ENCODE measurements at places on chromosomes 4 and X.

- DNase-seq = no peak
These were observed 154.5 kb downstream of the GRXCR1 start for GRCh38 chr4:43047058-43047457.

DNA sequence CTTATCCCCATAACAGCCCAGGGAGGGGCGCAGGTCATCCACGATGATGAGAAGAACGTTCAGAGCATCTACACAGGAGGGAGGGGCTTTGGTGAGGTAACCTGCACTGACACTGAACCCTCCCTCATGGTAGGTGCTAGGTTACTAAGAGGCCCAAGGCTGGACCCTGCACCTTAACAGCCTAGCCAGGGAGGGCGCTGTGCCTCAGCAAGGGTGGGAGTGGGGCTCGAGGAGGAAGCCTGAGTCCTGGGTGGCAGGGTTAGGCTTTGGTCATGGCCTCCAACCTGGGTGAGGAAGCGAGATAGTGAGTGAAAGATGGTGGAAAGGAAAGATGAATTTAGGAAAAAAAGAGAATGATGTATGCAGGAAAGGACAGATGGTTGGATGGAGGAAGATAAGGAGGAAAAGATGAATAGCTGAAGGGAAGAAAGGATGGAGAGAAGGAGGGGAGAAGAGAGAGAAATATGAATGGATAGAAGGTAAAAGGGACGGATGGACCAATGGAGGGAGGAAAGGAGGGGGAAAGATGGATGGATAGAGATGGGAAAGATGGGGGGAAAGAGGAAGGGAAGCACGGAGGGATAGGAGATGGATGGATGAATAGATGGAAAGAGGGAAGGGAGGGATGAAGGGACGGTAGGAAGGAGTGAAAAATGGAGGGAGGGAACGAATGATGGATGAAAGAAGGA is 736 bp downstream of the IDS start:
- no peak for DNase-seq

- no peak for DNase-seq
These were observed 16.4 kb upstream of the ADD1 start for GRCh38 chr4:2827071-2827873.

DNA sequence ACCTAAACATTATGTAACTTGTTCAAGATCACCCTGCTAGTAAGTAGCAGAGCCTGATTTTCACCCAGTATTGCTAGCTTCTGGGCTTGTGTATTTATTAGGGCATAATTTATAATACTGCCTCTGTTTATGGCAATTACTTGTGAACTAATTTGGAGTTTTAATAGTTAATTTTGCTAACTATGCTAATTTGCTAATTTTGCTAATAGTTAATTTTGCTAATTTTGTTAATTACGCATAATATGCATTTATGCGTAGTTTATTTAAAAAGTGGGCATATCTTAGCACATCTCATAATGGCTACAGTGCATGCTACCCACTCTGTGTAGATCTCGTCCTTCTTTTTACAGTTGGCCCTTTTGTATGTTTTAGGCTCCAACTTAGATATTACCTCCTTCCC is 898.1 kb upstream of the EPHA5 start:
- DNase-seq = no peak

DNA sequence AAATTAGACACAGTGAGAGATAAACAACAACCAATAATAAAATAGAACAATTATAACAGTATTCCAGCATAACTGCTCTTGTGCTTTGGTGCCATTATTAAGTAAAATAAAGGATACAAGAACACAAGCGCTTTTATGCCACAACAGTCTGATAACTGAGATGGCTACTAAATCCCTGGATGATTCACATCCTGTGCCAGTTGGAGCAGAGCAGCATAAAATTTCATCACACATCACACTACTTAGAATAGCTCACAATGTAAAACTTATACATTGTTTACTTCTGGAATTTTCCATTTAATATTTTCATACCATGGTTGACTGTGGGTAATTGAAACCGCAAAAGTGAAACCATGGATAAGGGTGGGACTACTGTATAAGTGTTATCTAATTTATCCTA is 399.9 kb upstream of the CNKSR2 start:
- no peak for DNase-seq

DNA sequence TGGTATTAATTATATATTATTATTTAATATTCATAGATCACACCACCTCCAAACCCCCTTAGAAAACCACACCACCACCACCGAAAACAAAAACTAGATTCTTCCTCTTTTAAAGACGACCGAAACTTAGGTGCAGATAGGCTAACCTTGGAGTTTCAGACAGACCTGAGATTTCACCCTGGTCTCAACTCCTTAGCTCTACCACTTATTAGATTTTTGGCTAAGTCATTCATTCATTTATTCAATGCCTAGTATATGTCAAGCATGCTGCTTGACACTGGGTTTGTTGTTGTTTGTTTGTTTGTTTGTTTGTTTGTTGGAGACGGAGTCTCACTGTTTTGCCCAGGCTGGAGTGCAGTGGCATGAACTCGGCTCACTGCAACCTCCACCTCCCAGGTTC is 9.5 kb upstream of the BMP2K start:
- DNase-seq = no peak

- DNase-seq = no peak
These were observed 481.9 kb downstream of the ACTRT1 start for GRCh38 chrX:127570276-127570675.

DNA sequence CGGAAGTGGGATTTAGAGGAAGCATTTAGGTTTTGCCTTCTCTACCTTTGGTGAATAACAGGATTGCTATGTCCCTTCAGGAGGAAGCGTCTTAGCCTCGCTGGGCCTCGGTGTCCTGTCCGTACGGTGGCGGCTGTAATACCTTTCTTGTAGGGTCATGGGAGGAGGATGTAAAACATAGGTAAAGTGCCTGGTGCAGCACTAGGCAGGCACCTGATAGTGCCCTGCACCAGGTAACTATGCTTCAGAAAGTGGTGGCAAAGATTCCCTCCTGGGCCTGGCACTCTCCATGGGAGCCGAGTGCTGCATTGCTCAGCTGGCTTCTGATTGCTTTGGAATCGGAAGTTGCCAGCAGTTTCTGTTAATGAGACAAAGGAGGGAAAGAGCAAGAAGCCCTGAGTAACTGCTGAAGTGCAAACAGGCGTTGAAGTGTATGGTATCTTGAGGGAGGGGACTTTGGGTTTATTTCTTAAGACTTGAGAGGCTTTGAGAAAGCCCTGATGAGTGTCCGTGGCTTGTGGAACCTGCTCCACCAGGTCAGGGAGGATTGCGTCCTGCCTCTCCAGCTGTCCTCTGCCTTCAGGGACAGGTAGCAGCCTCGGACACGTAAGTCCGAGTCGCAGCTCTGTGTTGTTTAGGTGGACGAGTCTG is 45.8 kb downstream of the TBC1D14 start:
- no peak for DNase-seq

DNA sequence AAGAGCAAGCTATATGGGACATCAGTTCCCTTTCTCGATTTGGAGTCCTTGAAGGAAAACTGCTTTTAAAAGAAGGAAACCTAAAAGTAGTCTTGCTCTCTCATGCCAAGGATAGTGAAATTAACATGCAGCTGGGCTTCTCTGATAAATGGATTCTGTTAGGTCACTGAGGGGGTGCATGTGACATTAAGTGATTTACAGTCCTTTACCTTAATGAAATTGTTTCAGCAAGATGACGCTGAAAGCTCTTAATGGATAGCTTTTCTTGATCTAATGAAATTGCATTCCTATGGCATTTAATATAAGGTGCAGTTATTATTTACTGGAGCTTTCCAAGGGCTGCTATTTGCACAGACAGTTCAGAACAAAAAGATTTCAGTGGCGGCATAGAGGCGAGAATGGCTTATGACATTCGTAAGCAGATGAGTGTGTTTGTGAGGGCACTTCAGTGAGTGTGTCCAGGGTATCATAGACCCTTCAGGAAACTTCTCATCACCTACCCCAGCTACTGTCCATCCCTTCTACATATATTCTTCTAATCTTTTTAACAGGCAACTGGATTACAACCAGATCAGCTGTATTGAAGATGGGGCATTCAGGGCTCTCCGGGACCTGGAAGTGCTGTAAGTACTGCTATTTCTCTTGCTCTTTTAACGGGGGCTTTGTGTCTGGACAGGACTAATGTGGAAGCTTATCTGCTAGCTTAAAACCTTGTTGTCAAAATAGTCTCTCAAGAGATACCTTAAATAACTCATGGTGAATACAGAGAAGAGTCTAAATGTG is 219.9 kb upstream of the PACRGL start:
- no peak for DNase-seq

DNA sequence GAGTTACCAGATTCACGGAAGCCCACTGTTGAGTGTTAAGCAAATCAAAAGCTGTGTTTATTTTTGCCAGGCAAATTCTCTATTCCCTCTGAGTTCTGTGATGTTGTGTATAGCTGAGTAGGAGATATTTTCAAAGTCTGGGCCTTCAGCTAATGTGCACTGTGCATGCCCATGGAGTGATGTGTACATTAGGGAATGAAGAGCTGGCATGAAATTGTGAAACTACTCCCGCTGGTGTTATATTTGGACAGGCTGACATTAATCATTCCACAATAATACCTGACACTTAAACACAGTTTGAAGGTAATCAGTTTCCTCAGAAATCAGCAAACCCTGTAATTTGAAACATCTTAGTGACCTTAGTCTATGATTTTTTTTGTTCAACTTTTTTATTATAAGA is 88.1 kb upstream of the MBNL3 start:
- DNase-seq = peak; percentile 16

GRCh38 chrX:80285131-80285773 is 135.0 kb upstream of the TENT5D start:
- no peak for DNase-seq

DNA sequence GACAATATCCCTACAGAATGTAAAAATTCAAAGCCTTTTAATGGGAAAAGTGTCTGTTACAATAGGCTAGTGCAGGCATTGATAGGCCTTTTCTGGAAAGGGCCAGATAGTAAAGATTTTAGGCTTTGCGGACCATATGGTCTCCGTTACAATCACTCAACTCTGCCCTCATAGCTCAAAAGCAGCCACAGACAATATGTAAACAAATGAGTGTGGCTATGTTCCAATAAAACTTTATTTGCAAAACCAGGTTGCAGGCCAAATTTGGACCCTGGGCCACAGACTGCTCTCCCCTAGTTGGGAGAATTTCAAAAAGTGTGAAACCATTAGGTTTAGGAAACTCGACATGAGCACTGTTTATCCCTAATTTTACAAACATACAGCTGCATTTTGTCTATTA is 112.2 kb downstream of the VCX3B start:
- no peak for DNase-seq

DNA sequence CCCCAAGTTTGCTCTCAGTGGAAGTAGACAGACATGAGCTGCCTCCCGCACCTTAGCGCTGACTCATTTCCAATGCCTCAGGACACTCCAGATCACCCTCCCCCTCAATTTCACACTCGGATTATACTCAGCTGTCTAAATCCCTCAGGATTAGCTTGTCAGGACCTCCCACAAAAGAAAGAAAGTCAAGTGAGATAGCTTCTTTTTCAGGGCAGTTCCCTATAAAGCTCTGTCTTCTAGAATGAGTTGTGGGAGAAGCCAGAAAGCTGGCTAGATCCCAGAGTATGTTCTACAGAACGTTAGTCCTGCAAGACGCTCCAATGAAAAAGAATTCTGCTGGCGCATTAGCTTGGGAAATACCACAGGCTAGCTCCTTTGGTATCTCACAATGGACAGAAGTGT is 51.2 kb upstream of the MTNR1A start:
- DNase-seq = no peak

GRCh38 chrX:51614353-51615012 is 4.2 kb downstream of the CENPVL3 start:
- DNase-seq = no peak

DNA sequence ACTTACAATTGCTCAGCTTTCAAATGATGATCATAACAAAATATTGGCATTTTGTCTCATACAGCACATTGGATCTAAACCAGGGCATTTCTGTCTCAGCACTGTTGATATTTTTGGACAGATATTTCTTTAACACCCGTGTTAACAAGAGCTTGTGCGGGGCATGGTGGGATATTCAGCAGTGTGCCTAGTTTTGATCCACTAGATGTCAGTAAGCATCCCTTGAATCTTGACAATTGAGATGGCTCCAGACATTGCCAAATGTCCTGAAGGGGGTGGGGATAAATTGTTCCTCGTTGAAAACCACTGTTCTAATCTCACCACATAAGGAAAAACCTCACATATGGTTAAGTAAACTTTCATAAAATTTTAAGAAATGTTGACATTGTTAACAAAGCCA is 806.3 kb downstream of the STIM2 start:
- DNase-seq = no peak

GRCh38 chr4:108060686-108061321 is 71.1 kb downstream of the HADH start:
- DNase-seq = no peak

GRCh38 chrX:57900975-57901374 is 9.3 kb downstream of the ZXDA start:
- DNase-seq = no peak

DNA sequence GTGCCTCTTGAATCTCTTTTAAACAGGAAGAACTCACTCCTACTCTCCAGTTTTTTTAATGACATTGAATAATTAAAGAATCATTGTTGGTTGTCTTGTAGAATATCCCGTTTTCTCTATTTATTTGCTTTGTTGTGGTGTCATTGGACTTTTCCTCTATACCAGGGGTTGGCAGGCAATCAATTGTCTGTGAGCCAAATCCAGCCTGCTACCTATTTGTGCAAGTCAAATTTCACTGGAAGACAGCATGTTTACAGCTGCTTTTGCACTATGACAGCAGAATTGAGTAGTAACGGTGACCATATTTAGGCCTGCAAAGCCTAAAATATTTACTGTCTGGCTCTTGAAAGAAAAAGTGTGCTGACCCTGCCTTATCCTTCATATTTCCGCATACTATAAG is 34.8 kb downstream of the POLA1 start:
- no peak for DNase-seq

- DNase-seq = no peak
These were observed 357.4 kb downstream of the STIM2 start for GRCh38 chr4:27218013-27218412.

- DNase-seq = no peak
These were observed 266.2 kb upstream of the CASK start for GRCh38 chrX:42189576-42189975.

DNA sequence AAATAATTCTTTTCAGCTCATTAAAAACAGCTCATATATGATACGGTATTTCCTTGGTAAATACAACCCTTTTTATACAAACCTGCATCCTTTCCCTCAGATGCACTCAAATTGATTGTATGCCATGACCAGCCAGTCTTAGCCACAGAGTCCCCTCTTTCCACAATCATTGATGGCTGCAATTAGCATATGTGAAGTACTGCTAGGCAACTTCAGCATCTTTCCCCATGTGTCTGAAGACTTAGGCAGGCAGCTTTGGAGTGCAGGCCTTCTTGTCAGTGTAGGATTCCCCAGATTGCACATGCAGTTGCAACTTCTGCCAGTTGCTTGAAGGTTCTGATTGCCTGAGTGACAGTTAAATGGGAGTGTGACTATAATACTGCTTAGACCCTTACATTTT is 15.6 kb upstream of the MBNL3 start:
- no peak for DNase-seq

DNA sequence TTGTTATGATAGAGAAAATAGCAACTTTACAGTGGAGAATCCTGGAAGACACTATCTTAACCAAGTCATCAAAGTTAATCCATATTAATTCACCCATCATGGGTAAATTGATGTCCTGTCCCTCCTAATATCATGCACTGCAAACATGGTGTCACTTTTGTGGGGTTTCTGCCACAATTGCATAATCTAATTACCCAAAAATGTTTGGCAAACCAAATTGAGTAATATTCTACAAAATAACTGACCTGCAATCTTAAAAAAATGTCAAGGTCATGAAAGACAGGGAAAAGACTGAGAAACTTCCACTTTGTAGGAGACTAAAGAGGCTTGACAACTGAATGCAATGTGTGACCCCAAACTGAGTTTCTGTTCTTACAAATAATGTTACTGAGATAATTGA is 37.1 kb upstream of the PLAC8 start:
- no peak for DNase-seq
